Lower lobe of right lung (tissue), 2 donors: ENCODE measurements at places on chromosomes 2 and 18.

DNA sequence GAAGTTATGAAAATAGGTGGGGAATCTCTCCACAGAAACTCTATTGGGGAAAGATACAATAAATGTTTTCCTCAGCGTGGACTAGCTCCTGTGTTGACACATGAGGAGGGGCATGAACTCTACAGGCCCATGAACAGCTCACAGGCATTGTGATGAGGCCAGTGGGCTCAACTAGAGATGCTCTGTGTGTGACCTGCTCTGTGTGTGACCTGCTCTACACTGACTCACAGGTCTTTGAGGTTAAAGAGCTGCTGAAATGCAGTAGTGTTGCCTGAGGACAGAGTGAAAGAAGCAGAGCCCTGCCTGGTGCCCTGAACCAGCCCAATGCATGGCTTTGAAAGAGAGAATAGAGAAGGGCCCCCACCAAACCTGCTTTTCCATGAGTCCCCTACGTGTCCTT lies 117.6 kb downstream of the MCFD2 start:
- DNase-seq, result no peak

- DNase-seq, result no peak
Observed at GRCh38 chr2:102301867-102302362, 9.4 kb upstream of the IL1RL1 start.

GRCh38 chr2:71889759-71890684 lies 257.6 kb downstream of the CYP26B1 start:
- no peak for DNase-seq

- DNase-seq, result peak; percentile 73
Observed at GRCh38 chr2:47076586-47077441, 78.3 kb downstream of the STPG4 start.

DNA sequence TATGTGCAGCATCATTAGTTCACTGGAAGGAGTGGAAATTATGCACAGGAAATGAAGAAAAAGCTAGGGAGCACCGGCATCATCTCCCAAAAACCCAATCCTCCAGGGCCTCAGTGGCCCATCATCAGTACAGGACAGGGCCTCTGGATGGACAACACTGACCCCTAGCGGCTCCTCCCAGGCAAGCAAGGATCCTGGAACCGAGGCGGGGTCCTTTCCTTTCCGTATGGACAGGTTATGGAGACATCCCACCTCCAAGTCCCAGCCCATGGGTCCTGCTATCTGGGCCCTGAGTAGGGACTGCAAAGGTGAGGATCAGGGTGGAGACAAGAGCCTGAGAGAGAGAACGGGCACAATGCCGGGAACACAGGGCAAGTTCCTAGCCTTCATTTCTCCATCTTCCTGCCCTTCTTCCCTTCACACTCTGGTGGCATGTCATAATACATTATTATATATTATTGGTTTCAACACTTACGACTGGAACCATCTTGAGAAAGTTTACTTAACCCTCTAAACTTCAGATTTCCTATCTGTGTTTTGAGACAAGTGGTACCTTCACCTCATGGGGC lies 68.2 kb downstream of the ZNF516 start:
- peak; percentile 70 for DNase-seq

DNA sequence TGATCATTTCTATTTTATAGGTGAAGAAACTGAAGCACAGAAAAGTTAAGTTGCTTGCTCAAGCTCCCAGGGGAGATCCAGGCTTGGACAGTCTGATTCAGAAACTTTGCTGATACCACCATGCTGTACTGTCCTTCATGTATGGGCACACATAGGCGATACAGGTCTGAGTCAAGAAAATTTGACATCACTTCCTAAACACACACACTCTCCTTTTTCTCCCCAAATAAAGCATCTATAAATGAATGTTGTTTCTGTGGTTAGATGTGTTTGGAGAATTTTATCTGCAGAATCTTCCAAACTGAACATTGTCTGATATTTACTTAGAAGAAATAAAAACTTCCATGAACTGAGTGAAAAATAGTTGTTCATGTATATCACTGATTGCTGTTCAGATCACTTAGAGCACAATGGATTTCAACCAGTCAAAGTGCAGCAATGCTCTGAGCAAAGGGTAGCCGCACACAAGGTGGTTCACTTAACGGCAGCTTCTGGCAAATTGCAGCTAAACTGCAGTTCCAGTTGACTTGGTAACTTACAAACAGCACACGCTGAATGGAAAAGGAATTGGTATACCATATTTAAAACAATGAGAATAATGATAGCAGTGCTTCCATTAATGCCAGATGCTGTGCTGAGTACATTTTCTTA lies 10.0 kb upstream of the AGFG1 start:
- no peak for DNase-seq

DNA sequence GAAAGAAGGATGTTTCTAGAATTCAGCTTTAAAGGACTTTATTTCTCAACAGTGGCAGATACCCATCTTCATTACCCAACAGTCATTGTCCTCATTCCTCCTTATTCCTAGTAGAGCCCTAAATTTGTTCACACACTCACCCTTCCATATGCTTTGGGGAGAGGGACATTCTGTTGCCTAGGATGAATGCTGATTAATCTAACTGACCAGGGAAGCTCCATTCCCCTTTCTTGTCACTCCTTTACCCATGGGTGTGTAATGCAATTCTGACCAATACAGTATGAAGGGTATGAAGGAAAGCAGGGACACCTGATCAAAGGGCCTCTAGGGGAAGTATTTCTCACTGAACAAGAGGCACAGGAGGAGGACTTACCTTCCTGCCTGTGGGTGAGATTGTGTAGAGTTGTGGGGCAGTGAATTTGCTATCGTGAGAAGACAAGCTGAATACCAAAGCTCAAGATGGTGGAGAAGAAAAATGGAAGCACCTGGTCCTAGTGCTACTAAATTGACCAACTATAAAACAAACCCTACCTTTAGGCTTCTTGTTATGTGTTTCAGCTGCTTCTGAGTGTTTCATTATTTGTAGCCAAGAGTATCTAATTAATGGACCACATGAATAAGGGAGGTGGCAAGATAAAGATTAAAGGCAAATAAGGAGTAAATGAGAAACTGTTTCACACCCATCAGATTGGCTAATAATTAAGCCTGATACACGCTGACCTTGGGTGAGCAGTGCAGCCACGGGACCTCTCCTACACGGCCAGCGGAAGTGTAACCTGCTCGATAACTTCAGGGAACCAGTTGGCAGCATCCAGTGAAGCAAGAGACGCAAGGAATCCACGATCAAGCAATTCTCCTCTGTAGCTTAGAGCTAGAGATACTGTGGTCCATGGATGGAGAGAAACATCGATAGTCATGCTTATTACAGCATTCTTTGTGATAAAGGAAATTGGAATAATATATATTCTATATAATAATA lies 202.3 kb downstream of the MYCN start:
- DNase-seq, result no peak

DNA sequence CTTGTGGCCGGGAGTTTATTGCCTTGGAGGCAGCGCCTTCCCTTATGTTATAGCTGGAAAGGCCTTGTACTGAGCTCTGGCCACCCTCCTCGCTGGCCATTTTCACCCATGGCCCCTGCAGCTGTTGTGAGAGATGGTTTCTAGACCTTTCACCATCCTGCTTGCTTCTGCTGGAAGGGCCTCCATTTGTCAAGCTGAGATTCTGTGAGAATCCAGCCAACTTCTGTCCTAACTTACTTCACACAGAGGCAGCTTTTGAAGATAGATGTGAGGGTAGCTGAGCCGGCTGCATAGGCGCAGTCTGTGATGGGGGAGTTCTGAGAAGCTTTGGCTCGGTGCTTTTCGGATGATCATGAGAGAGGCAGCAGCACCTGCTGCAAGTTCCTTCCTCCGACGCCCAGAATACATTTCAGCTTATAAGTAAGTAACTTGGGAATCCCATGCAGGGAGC lies 8.7 kb downstream of the CTIF start:
- no peak for DNase-seq

GRCh38 chr2:233121856-233122255 lies 61.7 kb downstream of the INPP5D start:
- DNase-seq, result no peak

DNA sequence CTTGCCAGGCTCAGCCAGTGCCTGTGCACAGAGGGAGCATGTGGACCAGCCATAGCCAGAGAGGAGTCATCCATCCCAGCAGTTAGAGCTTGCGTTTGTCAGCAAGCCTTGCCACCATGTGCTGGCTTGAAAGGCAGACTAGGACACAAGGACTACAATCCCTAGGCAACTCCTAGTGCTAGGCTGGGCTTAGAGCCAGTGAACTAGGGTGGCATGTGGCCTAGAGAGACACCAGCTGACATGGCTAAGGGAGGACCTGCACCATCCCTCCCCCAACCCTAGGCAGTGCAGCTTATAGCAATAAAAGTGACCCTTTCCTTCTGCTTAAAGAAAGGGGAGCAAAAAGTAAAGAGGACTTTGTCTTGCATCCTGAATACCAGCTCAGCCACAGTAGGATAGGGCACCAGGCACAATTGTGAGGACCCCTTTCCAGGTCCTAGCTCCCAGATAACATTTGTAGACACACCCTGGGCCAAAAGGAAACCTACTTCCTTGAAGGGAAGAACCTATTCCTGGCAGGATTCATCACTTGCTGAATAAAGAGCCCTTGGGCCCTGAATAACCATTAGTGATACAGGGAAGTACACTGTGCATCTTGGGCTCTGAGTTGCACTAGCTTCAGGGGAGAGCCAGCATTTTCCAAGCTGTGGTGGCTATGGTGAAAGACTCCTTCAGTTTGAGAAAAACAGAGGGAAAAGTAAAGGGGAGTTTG lies 38.7 kb upstream of the UXS1 start:
- DNase-seq, result no peak

- no peak for DNase-seq
Observed at GRCh38 chr2:240200230-240201051, 60.0 kb upstream of the OTOS start.
